ENCODE measurements at places on chromosomes 11 and 22. TPM values are rescaled to one million over a fixed set of nuclear protein-coding genes. Genes with fewer than 3 reads are reported as not detected.

DNA sequence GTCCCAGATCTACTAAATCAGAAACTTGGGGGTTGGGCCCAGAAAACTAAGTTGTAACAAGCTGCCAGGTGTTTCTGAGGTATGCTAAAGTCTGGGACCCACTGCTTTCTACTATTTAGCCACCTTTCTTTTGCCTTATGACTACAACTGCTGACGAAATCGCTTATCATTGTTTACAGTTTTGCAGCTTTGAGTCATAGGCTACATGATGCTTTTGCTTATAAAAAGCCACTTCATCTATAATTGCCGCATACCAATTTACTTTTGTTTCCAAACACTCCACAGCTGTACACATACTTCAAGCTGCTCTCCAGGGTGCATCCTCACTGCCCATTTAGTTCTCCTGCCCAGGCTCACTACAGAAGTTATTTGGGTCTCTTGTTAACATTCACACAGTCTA is 144.7 kb downstream of the ENTHD1 start:
- no peak for DNase-seq

DNA sequence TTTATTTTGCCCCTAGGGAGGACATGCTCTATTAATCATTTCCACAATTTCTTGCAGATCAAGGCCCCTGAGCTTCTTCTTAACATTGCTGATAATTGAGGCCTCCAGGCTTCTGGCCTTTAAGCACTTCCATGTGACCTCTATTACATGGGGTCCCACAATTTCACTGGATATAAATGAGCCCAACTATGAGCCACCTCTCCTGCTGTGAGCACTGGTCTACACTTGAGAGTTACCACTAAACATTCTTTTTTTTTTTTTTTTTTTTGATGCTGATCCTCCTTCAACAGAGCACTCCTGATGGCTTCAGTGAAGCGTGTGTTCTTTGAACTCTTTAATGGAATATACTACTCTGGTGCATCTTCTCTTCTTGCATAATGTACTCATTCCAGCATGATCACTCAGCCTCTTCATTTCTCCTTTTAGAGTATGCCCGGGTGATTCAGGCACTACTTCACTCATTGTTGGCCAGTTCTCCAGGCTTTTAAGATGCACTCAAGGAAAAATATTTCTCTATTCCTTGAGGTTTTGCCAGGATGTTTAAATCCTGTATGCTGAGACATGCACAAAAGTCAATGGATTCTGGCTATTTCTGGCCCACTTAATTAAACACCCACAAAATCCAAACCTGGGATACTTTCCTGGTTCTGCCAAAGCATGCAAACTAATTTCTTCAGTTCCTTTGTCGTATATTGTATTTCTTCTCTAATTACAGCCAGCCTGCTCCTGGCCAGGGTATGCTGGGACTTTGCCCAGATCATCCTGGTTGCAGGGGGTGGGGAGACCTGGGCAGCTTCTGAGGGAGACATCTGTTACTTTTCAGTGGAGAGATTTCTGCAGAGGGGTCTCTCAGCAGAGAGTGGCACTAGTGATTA is 257.8 kb upstream of the LUZP2 start:
- no peak for DNase-seq

- DNase-seq: peak; percentile 90
These were observed 30.7 kb downstream of the TOM1 start for GRCh38 chr22:35330258-35330861.

DNA sequence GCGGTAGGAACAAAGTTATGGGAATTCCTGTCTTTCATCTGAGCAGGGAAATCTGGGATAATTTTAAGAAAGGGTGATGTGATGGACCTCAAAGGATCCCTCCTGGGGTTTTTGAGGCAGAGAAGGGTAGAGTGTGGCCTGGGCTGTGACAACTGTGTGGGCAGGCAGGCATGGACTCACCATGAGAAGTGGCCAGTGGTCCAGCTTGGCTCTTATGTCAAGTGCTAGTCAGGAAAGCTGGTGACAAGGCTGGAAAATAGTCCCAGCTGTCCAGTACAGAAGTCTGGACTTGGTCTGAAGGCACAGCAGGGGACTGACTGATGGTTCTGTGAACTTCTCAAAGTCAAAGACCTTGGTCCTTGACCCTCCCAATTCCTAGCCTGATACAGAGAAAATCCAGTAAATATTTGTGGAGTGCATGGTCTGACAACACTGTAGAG is 1.7 kb downstream of the PPFIBP2 start:
- DNase-seq: no peak

- DNase-seq: no peak
These were observed 1.7 kb upstream of the THRSP start for GRCh38 chr11:78061921-78062311.

DNA sequence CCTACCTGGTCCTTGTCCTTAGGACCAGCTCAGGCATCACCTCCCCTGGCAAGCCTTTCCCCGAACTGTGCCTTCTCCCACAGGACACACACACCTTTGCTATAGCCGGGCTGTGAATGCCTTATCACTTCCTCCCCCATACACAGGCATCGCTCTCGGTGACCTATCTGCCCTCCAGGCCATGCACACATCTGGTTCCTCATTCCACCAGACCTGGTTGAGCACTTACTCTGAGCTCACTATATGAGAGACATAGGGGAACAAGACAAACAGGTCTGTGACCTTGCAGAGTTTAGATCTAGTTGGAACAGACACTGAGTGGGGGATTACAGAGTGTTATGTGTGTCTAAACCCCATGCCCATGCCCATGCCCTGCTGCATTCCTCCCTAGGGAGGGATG is 3.1 kb upstream of the BCR start:
- no peak for DNase-seq

GRCh38 chr11:15027956-15028355 is 45.4 kb upstream of the CALCB start:
- no peak for DNase-seq

- no peak for DNase-seq
These were observed 17.1 kb upstream of the SORL1-AS1 start for GRCh38 chr11:121469910-121470309.

- DNase-seq: peak; percentile 63
These were observed 33.7 kb upstream of the APOBEC3A start for GRCh38 chr22:38923463-38924346.

Gene KCNQ1
- total RNA-seq: 41.8 TPM

Gene EXPH5
- total RNA-seq: 0.88 TPM

Gene NTM
- total RNA-seq: 1.0 TPM

Gene OSBP2
- 22.2 TPM for total RNA-seq

Gene OR2D2
- not detected for total RNA-seq

Gene TYR
- total RNA-seq: not detected

Gene SYT12
- 0.05 TPM for total RNA-seq

Measured in left ventricle myocardium inferior (tissue), 1 donor.